Fibroblast of lung (primary cell): ENCODE measurements at places on chromosomes 11 and 22.

GRCh38 chr11:113849713-113850112 lies 25.7 kb downstream of the USP28 start:
- no peak overlapping the region for H3K27ac ChIP-seq
- no peaks in the 10 kb centered on the region for H3K27me3 ChIP-seq
- peaks cover 2% of the 10 kb centered on the region for H3K36me3 ChIP-seq
- no peaks in the 10 kb centered on the region for H3K4me1 ChIP-seq
- H3K4me3 ChIP-seq: no peak overlapping the region
- no peak for DNase-seq

DNA sequence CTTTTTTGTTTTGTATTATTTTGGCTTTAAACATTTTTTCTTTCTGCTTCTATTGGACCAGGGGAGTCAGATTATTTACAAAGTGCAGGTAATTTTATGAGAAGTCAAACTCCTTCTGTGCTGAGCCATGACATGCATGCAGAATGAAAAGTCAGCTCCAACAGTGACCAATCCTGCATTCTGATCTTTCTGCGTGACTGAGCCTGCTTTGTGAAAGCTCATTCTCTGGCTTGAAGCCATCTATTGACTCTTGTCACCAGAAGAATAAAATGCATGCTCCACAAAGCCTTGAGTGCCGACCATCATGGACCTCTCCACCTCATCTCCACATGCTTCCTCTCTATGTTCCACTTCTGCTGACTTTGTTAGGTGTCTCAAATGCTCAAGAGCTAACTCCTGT lies 50.2 kb downstream of the MIAT start:
- H3K4me3 ChIP-seq: no peak overlapping the region
- H3K27me3 ChIP-seq: no peaks in the 10 kb centered on the region
- DNase-seq: no peak

GRCh38 chr11:79925570-79925969 lies 484.7 kb upstream of the TENM4 start:
- no peaks in the 10 kb centered on the region for H3K4me1 ChIP-seq
- H3K27me3 ChIP-seq: no peaks in the 10 kb centered on the region
- H3K27ac ChIP-seq: no peak overlapping the region
- H3K4me3 ChIP-seq: no peak overlapping the region
- no peak for DNase-seq

DNA sequence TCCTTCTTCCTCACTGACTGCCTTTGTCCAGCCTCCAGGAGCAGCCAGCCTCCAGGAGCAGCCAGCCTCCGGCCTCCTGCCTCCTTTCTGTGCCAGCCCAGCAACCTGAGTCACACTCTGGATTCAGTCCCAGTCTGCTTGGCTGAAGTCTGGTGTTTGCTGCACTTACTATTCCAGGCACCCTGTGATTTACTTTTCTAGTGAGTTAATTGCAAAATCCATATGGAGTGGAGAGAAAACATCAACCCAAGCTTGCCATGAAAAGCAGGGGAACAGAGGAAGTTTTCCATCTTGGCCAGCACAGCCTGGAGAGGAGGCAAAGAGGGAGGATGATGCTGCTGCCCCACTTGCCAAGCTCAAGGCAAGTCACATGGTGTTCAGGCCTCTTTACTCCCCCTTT lies 400.5 kb downstream of the TENM4 start:
- H3K4me1 ChIP-seq: peaks cover 2% of the 10 kb centered on the region
- no peak overlapping the region for H3K27ac ChIP-seq
- H3K4me3 ChIP-seq: no peak overlapping the region
- no peaks in the 10 kb centered on the region for H3K27me3 ChIP-seq

GRCh38 chr11:26948881-26949280 lies 45.0 kb upstream of the FIBIN start:
- no peaks in the 10 kb centered on the region for H3K36me3 ChIP-seq
- H3K4me3 ChIP-seq: no peak overlapping the region
- DNase-seq: peak; percentile 30
- peaks cover 13% of the 10 kb centered on the region for H3K4me1 ChIP-seq

GRCh38 chr22:19043121-19044085 lies 78.8 kb downstream of the DGCR2 start:
- no peaks in the 10 kb centered on the region for H3K27me3 ChIP-seq
- H3K36me3 ChIP-seq: peaks cover 20% of the 10 kb centered on the region
- no peak for DNase-seq
- no peak overlapping the region for H3K4me3 ChIP-seq

DNA sequence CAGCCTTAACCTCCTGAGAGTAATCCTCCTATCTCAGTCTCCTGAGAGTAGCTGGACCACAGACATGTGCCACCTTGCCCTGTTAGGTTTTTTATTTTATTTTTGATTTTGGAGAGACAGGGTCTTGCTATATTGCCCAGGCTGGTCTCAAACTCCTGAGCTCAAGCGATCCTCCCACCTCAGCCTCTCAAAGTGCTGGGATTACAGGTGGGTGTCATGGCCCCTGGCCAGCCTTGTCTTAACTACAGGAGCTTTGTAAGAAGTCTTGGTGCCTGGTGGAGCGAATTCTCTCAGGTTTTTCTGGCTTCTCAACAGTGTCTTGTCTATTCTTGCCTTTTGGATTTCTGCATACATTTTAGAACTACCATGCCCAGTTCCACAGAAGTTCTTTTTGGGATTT lies 546.4 kb downstream of the TBC1D22A start:
- H3K27ac ChIP-seq: no peak overlapping the region
- DNase-seq: no peak
- no peak overlapping the region for H3K4me3 ChIP-seq
- H3K4me1 ChIP-seq: no peaks in the 10 kb centered on the region

DNA sequence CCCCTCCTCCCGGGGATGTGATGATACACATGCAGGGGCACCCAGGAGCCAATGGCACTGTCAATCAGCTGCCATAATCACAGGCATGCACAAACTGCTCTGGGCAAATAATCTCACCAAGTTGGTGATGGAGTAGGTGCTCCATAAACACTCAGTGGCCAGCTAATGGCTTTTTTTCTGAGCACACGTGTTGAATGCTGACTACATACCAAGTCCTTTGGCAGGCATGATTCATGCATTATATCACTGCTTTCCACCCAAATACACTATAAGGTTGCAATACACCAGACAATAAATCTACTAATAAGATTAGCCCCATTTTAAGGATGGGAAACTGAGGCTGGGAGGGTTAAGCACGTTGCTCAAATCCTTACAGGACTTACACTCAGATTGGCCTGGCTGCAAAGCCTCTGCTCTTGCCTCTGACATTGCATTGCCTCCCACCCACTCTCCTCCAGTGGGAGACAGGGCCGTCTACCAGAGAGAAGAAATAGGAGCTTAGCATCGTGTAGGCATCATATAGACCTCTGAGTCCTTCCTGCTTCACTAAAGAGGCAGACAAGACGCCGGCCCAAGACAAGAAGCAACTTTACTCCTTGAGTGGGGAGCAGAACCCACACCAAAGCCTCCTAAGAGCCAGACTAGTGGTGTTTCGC lies 32.7 kb upstream of the ACCSL start:
- H3K27me3 ChIP-seq: no peaks in the 10 kb centered on the region
- no peaks in the 10 kb centered on the region for H3K36me3 ChIP-seq
- no peak overlapping the region for H3K27ac ChIP-seq
- peaks cover 36% of the 10 kb centered on the region for H3K4me1 ChIP-seq

GRCh38 chr22:42432020-42432596 lies at the start of gene NFAM1:
Gene NFAM1, minus strand, starts transcription at chr22:42432403. Its CDS starts 46 bp downstream, at chr22:42432357.
- no peak within 1 kb of the TSS for H3K27ac ChIP-seq
- H3K4me3 ChIP-seq: no peak within 1 kb of the TSS
- DNase-seq: no peak
- no peaks in the 10 kb centered on the region for H3K36me3 ChIP-seq

GRCh38 chr22:25420471-25420924 lies 144.0 kb upstream of the GRK3 start:
- no peak for DNase-seq
- peaks cover 2% of the 10 kb centered on the region for H3K4me1 ChIP-seq
- H3K27ac ChIP-seq: no peak overlapping the region
- no peak overlapping the region for H3K4me3 ChIP-seq
- H3K27me3 ChIP-seq: peaks cover 48% of the 10 kb centered on the region

GRCh38 chr22:35870517-35871293 lies 153.0 kb downstream of the APOL5 start:
- H3K27ac ChIP-seq: no peak overlapping the region
- H3K36me3 ChIP-seq: no peaks in the 10 kb centered on the region
- no peak overlapping the region for H3K4me3 ChIP-seq
- no peak for DNase-seq
